ENCODE measurements at places on chromosomes 11 and 22.

DNA sequence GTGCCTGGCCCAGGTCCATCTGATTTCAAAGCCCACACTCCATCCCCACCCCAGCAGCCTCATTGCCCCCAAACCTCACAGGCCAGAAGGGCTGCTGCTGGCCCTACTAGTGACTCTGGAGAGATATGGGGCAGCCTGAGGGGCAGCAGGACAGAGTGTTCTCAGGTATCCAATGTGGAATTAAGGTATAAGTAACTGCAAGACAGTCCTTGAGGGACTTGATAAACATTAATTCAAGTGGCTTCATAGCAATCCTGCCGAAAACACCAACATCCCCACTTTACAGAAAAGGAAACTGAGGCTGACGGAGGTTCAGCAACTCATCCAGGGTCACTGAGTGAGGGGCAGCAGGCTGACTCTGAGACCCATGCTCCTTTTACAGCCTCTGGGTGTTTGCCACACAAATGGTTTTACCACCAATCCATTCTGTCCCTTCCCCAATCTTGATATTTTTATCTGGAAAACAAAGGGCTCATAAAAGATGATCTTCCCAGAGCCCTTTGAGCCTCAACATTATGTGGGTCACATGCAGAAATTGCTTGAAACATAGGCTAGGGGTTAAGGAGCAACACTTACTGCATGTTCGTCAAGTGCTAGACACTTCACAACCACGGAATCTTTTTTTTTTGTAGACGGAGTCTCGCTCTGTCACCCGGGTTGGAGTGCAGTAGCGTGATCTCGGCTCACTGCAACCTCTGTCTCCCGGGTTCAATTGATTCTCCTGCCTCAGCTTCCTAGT lies 2.3 kb downstream of the NIPSNAP1 start:
- no peak for DNase-seq

GRCh38 chr11:75814363-75814676 lies 690 bp upstream of the UVRAG start:
- DNase-seq = no peak

DNA sequence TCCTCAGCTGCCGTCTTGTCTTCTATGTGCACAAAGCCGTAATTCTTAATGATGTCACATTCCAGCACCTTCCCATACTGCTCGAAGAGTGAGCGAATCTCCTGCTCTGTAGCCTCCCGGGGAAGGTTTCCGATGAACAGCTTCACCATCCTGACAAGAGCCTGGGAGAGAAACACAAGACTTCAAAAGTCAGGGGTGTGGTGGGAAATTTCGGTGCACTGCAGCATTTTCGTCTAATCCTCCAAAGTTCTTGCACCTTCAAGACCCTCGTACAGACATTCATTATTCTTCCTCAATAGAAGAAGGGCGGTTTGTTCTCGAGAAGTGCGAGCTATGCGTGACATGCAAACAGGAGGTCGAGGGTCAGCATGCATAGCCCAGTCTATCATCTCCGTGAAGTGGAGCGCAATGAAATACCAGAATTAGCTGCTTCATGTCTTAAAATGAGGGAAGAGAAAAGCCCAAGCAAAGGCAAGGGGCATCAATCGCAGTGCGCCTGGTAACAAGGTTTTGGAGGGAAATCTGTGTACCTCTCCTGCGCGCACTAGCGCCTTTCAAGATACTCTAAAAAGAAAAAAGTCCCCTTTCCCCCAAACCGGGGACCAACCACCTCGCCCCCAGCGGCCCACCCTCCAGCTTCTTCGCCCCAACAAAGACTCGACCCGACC lies 622 bp downstream of the RBM4B start:
- DNase-seq = no peak

DNA sequence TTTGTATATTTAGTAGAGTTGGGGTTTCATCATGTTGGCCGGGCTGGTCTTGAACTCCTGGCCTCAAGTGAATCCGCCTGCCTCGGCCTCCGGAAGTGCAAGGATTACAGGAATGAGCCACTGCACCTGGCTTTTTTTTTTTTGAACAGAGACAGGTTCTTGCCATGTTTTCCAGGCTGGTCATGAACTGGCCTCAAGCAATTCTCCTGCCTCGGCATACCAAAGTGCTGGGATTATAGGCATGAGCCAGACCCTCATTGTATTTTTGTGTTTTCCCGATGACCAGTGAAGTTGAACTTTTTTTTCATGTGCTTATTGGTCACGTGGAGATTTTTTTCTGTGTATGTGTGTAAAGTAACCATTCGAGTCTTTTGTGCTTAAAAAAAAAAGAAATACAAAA lies 48.2 kb downstream of the KIAA1671 start:
- no peak for DNase-seq

GRCh38 chr11:132691848-132692550 lies 840.3 kb downstream of the OPCML start:
- DNase-seq = no peak

GRCh38 chr11:92826136-92826535 lies 143.3 kb upstream of the MTNR1B start:
- DNase-seq = no peak
